Heart left ventricle (tissue), 16 donors: ENCODE measurements at places on chromosomes 11 and 22. TPM values are rescaled to one million over a fixed set of nuclear protein-coding genes. Genes with fewer than 3 reads are reported as not detected.

Gene MTMR3
- polyA plus RNA-seq, result 22.3 TPM

DNA sequence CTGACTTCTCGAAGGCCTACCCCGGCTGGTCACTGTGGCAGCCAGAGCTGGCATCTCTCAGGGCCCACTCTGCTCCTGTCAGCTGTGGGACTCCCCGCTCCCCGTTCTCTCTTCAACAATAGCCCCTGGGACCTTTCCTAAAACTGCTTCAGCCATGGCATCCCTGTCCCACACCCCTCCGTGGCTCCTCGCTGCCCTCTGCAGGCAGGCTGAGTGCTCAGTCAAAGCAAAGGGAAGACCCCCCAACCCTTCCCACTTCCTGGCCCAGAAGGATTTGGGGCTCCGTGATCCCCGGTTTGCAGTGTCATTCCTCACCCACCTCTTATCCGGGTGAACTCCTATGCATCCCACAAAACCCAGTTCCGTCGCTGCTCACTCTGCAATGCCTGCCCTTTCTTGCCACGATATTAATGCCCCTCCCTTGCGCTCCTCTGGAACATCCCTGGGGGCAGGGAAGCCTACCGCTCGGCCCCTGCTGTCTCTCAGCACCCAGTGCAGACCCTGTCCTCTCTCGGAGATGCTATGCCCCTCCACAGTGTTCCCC is 1.6 kb upstream of the TH start:
- no peak for DNase-seq

DNA sequence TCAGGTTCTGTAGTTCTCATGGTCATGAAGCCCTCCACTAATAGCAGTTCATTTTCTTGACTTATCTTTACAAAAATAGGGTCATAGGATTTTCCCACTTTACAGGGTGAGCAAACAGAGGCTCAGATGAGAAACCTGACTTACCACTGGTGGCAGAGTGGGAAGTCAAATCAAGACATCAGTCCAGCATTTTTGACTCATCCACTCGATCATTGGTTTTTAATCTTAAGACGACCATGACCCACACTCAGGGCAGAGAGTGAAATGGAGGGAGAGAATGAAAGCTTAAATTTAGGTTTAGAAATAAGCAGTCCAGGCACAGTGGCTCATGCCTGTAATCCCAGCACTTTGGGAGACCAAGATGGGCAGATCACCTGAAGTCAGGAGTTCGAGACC is 42.1 kb downstream of the RTL6 start:
- no peak for DNase-seq

- no peak for DNase-seq
These were observed 76.5 kb upstream of the SYT13 start for GRCh38 chr11:45362636-45363035.

DNA sequence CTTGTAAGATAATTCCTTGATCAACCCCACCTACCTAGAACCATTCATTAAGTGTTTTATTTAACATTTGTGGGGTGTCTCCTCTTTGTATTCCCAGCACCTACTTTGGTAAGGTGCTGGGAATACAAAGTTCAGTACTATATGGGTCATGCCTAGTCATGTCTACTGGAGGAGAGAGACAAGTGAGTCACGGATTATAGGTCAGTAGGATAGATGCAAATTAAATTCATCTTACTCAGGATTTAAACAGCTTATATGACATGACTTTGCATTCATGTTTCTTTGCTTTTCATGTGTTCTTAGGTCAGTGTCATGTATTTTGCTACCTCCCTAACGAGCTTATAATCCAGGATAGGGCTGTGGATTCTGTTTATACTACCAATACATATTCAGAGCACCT is 3.4 kb upstream of the FADS1 start:
- DNase-seq, result no peak

- DNase-seq, result no peak
These were observed 109.7 kb upstream of the TMEM45B start for GRCh38 chr11:129705933-129706332.

DNA sequence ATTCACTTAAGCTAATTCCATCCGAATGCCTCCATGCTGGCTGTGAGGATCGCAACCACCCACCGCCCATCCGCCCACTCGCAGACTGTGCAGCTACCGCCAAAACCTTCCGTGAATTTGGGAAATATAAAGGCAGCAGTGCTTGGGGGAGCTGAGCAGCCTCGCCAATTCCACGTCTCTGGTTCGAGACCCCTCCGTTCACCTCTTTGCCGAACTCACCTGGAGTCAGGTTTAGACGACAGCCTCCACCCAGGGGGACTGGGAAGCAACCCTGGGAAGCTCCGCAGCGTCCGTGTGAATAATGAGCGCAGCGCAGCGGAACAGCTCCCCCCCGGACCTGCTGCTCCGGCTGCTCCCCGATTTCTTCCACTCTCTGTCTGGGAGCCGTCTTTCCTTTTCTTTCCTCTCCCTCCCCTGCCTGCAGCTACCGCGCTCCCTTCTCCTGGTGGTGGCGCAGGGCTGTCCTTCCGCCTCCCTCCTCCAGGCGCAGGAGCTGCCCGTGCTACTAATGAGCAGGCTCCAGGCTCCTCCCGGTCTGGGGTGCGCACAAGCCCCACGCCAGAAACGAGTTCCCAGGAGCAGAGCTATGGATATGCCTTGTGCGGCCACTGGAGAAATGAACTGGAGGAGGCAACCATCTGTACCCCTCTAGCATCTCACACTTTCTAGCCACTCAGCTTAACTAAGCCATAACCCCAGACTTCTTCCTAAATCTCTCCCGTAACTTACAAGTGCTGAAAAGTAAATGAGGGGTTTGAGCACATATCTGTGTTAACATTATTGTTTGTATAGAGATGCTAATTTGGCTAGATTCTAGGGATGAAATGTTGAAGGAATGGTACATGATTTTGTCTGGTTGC is 107.3 kb downstream of the XKR3 start:
- DNase-seq, result no peak
